Activated T-helper 1 cell treated with anti-CD3 and anti-CD28 coated beads, Interleukin-2, amount 50 U/mL, for 16 hours (primary cell): ENCODE measurements at places on chromosomes 4 and X.

- no peak for DNase-seq
Measured at GRCh38 chrX:31993637-31994036, 921.8 kb upstream of the FTHL17 start.

DNA sequence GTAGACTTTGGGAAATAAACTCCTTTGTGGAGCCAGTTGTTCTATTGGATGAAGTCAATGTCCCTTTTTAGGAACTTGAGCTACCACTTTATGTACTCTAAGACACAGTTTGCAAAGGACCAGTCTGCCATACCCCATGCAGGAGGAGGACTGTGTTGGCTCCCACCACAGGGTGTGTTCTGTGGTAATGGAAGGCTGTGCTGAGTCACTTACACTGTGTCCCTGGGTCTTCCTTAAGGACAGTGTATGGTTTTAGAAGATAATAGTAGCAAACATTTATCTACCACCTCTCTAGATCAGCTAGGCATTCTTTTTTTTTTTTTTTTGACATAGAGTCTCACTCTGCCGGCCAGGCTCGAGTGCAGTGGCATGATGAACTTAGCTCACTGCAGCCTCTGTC lies 184.0 kb upstream of the PGRMC2 start:
- no peak for DNase-seq

GRCh38 chr4:80268081-80268823 lies 1.8 kb downstream of the FGF5 start:
- DNase-seq = no peak

DNA sequence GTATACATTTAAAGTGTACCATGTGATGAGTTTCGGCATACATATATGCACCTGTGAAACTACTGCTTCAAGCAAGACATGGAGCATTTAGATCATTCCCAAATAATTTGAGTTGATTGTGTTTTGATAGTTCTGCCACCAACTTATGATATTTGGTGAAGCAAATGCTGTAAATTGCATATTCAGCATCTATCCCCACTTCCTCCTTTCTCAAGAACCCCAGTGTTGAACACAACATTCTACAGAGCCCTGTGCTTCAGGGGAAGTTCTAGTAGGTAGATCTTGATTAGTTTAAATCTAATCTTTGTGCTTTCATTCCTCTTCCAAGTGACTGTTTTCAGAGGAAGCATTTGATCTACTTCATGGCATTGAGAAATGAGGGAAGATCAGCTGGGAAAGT lies 5.4 kb upstream of the SHROOM3 start:
- no peak for DNase-seq

DNA sequence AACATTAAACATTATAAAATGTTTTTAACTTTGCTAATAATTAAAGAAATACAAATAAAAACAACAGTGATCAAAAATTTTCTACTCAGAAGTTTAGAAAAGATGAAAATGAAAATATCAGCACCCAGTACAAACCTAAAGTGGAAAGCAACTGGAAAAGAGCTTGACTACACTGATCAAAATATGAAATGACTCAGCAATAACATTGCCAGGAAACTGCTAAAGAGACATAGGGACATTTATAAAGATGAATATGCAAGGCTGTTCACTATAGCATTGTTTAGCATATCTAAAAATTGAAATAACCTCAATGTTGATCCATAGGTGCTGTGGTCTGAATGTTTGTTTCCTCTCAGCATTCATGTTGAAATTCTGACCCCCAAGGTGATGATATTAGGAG lies 88.5 kb upstream of the NOCT start:
- no peak for DNase-seq

GRCh38 chrX:153416781-153417450 lies 5.6 kb downstream of the ZFP92 start:
- DNase-seq = no peak

GRCh38 chr4:93384887-93385286 lies 443.7 kb upstream of the ATOH1 start:
- DNase-seq = no peak

DNA sequence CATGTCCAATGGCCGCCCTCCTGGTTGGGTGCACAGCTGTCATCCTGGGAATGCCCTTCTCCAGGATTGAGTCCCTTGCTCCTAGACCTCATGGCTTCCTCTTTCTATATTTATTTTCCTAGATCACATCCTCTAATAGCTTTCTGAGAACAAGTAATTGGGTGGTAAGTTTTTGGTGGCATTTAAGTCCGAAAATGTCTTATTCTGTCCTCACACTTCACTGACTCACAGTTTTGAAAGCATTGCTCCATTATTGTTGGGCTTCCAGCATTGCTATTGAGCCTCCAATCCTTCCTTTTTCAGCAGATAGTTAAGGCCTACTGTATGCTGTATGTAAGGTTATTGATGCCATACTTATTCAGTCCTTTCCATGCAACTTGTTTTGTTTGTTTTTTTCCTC lies 25.9 kb downstream of the PGM2 start:
- no peak for DNase-seq

DNA sequence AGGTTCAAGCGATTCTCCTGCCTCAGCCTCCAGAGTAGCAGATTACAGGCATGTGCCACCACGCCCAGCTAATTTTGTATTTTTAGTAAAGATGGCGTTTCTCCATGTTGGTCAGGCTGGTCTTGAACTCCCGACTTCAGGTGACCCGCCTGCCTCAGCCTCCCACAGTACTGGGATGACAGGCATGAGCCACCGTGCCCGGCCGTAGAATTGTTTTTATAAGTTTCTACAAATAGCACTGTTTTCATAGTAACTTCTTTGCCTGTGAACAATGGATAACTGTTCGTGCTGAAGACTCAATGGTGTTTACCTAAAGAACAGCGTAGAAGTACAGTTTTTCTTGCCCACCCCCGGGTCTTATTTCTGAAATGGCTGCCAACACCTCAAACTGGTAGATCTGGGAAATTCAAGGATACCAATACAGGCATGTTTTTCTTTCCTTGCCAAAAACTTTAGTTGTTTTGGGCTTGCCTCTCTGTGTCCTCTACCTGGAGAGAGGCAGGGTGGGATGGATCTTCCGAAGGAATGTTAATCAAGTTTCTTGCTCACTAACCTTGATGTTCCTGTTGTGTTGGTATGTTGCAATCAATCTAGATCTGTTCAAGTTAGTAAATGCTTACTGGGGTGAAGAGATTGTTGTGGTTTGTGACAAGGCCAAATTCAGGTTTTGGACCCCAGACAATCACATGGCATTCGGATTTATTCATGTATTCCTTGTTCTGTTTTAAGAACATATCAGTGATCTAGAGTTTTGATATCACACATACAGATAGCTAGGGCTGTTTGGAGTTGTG lies 2.8 kb upstream of the RUFY3 start:
- no peak for DNase-seq

DNA sequence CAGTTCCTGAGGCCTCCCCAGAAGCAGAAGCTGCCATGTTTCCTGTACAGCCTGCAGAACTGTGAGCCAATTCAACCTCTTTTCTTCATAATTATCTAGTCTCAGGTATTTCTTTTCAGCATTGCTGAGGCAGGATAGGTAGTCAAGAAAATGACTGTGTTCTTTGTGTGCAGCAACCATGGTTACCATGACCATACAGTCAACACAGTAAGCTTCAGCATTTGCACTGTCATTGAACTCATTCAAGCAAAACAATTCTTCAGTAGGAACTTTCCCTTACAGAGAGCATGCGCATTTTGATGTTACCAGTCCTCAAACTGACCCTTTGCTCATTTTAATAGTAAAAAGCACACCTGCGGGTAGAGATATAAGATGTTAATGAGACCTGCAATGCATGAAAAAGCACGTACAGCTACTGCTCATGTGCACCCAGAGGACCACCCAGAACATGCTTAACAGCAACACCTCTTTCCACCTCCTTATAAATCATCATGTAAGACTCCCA lies 180.8 kb downstream of the PRKX start:
- no peak for DNase-seq

DNA sequence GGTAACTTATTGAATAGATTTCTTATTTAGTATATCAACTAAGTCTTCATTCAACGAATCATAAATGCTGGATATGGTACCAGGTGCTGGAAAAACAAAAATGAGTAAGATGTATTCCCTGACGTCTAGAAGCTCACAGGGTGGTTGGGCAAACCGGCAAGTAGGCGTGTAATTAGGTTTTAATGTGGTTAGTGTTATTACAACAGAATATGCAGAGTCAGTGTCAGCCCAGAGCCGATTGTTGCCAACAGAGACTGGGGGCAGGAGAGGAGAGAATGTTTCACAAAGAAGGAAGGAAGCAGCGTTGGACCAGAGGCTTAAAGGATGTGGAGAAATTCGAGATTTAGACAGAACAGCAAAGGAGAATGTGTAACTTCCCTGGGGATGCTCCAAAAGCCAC lies 111.7 kb downstream of the TENM3 start:
- DNase-seq = no peak

DNA sequence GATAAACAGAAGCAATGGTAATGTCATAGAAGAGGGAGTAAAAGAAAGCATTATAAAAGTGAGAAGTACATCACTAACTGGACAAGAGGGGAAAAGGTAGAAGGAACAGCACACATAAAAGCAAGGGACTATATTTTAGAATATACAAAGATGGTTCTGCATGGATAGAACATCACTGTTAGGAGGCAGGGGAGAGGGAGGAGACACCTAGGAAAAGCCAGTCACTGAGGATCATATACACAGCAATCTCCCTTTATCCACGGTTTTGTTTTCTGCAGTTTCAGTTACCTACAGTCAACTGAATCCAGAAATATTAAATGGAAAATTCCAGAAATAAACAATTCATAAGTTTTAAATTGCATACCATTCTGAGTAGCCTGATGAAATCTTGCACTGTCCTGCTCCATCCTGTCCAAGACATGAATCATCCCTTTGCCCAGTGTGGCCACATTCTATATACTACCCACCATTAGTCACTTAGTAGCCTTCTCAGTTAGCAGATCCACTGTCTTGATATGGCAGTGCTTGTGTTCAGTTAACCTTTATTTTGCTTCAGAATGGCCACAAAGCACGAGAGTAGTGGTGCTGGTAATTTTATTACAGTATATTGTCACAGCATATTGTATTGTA lies 74.2 kb downstream of the PPA2 start:
- DNase-seq = no peak

DNA sequence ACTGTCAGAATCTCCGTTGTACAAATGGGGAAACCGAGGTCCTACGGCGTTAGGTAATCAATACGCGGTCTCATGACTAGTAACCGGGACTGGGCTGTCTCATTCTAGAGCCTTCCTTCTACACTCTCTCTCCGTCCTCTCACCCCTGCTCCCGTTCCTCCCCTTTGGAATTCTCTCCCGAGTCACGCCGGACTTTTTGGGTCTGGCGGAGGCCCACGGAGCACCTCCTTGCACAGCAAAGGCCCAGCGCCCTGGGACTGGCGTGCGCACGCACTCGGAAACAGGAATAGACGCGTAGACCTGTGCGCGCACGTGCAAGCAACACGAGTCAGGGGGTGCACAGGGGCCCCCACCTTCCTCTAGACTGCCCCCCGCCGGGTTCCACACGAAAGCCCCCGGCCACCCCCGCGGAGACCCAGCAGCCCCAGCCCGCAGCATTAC lies 361 bp downstream of the QDPR start:
- DNase-seq = peak; percentile 14

DNA sequence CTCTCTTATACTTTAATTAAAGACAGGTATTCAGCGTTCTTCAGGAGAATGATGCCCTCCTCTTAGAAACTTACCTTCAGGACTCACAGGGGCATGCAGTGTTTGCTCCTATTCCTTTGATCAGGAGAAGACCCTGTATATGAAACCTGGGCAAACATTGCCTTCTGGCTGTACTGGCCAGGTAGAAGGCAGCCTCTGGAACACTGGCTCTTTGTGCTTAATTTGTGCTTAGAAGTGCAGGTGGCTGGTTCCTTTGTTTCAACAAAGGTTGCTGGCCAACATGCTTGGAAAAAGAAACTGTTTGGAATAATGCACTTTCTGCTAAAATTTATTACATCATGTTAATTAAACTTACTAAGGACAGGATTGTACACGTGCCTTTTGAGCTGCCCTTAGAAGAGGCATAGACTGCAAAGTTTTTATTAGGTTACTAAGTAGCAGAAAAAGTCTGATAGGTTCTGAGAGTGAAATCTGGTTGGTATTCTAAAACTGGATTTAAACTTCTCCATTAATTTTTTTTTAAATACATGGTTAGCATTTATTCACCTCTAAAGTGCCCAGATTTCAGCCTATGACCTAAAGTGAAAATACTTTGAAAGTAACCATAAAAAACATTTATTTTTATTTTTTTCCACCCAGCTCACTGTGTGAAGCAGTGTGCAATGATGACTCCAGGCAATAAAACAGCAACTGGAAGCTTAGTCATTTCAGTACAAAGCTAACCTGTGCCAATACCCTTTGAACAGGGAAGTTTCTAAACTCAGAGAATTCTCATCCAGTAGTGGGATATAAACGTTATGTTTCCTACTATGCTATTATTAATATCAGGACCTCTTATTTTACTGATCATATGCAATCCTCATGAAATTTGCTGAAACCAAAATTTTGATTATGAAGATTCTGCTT lies 11.3 kb downstream of the RASSF6 start:
- DNase-seq = no peak

- no peak for DNase-seq
Measured at GRCh38 chr4:78613522-78614321, 62.2 kb downstream of the ANXA3 start.

DNA sequence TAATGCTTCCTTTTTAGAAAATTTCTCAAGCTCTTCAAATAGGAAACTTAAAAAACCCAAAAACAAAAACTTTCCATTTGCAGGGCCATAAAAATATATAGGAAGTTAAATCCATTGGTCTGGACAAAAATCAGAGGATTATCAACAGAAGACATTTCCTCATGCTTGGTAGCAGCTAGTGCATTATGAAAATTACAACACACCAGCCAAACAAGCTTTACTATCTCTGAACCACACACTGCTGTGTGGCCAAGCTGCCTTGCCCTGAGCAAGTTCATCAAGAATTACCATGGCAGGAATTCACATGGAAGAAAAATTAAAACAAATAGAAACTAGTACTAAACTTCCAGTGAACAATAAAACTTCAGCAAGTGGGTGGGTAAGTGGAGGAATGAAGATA lies 3.6 kb downstream of the USP46 start:
- no peak for DNase-seq
